ENCODE measurements at places on chromosomes 16 and 17.

- DNase-seq = no peak
Measured at GRCh38 chr17:21171970-21172510, 41.9 kb downstream of the TMEM11 start.

DNA sequence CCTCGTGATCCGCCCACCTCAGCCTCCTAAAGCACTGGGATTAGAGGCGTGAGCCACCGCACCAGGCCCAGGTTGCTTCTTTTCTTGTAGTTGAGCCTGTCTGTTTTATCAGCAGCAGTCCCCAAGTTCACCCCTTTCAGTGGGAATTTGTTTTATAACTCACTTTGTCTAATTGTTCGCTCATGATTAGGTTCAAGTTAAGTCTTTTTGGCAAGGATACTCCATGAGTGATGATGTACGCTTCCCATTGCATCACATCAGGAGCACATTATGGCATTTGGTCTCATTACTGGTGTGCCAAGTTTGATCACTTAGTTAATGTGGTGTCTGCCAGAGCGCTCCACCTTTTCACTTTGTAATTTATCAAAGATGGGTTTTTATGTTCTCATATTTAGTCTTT, 14.4 kb upstream of the GJD3 start:
- DNase-seq = no peak

DNA sequence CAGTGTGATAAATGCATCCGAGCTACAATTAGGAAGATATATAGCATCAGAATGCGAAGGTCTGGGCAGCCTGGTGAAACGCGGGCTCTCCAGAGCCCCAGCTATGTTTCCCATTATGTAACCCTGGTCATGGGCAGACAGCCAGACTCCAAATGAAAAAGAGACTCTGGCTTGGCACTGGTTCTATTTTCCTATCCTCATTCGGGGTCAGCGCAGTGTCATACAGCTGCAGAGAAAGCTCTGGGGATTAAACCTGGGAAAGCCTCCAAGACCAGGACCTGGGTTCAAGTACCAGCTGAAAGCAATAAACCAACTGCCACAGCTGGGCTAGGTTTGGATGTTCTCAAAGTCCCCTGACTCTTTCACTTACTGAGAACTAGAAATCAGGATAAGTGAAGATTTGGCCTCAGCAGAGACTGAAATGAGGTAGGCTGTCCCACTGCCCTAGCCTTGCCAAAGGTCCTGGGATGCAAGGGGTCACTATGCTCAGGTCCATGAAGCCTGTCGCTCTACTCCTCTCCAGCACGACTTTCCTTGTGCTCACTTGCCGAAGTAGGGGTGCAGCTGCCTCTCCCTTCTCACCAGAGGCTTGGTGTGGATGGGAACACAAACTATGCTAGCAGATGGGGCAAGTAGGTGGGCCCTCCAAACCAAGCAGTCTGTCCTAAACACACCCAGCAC, 123.8 kb downstream of the SMG6 start:
- no peak for DNase-seq

- DNase-seq = no peak
Measured at GRCh38 chr16:28035866-28036393, 27.6 kb downstream of the GSG1L start.

- no peak for DNase-seq
Measured at GRCh38 chr17:20184977-20185619, 175.9 kb downstream of the SPECC1 start.

GRCh38 chr16:53428681-53429080, 5.6 kb upstream of the RBL2 start:
- no peak for DNase-seq

DNA sequence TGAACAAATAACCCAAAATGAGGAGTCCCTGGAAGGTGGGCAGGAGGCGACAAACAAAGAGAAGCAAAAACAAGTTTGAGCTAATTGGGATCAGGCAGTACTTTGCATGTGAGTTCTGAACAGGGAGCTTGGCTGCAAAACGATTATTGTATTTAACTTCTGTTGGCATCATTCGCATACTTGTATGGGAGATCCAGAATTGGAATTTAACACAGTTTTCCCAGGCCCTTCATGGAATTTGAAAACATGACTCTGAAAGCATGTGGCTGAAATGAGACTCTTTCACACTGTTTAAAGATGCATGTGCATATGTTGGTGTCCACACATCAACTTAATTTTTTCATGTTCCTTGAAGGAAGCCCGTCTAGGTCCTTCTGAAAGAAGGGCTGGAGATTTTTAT, 674.3 kb downstream of the WWOX start:
- DNase-seq = no peak

DNA sequence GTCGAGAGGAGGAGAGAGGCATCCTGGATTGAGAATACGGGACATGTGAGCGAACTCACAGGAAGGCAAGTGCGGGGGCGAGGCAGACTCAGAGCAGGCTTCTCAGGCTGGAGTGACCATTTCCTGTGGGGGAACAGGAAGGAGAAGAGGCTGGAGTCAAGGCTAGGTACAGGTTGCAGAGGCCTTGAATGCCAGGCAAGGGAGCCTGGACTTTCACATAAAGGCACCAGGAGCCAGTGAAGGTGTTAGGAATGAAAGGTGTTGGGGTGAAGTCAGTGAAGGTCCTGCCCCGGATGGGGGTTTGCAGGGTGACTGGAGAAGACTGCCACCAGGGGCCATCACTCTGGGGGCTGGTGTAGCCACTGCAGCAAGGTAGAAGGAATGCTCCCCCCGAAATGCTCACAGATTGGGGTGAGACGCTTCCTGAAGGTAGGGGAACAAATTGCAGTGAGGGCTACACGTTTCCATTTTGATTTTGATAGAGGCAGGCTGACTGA, 5.3 kb upstream of the GPRC5C start:
- no peak for DNase-seq

DNA sequence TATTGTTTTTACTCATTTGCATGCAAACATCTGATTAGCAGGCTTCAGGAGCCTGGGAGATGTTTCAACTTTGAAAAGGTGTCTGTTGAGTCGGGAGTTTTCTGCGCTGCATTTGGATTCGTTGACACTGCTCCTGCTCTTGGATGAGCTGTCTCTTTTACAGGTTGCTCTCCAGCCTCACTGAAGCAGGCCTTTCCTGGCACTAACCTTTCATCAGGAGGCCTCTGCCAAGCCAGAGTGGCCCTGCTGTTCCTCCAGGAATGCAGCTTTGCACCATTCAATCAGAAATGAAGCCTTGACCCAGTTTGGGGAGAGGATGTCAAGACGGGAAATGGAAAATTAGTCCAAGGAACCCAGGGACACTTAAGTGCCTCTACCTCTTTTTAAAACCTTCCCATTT, 330 bp upstream of the KRTAP29-1 start:
- no peak for DNase-seq

DNA sequence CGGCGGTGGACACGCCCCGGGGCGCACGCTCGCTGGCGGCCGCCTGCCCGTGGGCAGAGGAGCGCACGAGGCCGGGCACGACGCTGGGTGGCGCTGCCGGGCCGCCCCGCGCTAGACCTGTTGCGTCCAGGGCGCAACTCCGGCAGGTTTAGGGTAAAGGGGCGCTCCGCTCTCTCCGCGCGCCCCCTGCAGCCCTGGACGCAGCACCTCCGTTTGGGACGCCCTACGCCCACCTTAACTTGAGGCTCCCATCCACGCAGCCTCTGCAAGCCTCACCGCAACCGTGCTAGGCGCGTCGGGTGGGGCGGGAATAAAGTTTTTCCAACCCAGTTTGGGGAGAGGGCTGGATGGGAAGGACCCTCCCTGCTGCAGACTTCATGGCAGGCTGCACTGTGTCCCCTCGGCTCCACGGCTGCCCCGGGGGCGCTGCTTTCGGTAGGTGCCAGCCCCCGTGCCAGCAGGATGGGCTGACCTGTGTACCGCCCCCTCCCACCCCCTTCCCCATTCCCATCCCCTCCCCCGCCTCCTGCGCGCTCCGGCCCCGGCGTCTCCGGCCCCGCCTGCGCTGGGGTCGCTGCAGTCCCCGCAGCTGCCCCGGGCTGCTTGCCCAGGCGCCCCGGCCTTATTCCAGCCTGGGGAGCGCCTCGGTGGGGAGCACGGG, at the start of gene SYT17:
TSS of gene SYT17 (plus strand) at position 531 of the 661 bp plus-strand sequence. CDS start 407 bp downstream, outside the sequence.
- no peak for DNase-seq

DNA sequence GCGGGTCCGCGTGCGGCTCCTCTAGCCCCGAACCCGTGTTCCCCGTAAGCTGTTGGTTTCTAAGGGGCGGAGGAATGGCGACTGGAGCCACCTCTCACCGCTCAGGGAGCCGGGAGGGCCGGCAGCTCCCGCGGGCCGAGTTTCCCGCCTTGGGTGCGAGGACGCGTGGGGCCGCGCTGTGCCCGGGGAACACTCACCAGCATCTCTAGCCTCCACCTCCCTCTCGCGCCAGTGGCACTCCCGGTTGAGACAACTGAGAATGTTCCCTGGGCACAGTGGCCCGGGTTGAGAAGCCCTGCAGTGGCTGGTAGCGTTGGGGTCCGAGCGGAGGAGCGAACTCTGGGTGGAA, 560 bp downstream of the TELO2 start:
- no peak for DNase-seq

GRCh38 chr17:75288770-75289114, 491 bp downstream of the SLC25A19 start:
- peak; percentile 10 for DNase-seq

GRCh38 chr16:73298562-73298961, 250.6 kb upstream of the ZFHX3 start:
- peak; percentile 91 for DNase-seq

- DNase-seq = no peak
Measured at GRCh38 chr17:56549501-56549900, 44.0 kb upstream of the NOG start.

GRCh38 chr17:62091804-62092203, 26.7 kb upstream of the MED13 start:
- no peak for DNase-seq

GRCh38 chr16:86052115-86052670, 153.2 kb downstream of the IRF8 start:
- no peak for DNase-seq

- no peak for DNase-seq
Measured at GRCh38 chr16:13940397-13940933, 20.5 kb downstream of the ERCC4 start.

GRCh38 chr16:79261481-79261940, 339.0 kb downstream of the MAF start:
- peak; percentile 89 for DNase-seq

GRCh38 chr17:3647769-3648555, 11.4 kb downstream of the CTNS start:
- no peak for DNase-seq

- no peak for DNase-seq
Measured at GRCh38 chr17:32822996-32823395, 53.9 kb downstream of the MYO1D start.

DNA sequence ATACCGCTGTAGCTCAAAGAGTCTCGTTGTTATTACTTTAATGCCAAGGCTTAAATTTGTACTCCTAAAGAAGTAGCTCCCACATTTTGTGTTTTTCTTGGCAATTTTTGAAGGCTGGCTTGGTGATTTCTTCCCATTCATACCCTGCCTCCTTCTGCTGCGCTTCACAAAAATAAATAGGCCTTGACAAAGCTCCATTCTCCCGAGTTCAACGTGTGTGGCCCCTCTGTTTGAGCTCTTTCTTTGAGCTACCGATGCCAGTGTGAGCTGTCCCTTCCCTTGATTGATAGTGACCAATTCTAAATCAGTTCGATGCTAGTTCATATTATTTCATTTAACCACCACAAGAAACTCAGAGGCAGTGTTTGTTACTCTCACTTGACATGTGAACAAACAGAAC, 96.8 kb downstream of the MAP2K6 start:
- no peak for DNase-seq

- DNase-seq = no peak
Measured at GRCh38 chr17:51257150-51258081, 2.4 kb downstream of the MBTD1 start.

DNA sequence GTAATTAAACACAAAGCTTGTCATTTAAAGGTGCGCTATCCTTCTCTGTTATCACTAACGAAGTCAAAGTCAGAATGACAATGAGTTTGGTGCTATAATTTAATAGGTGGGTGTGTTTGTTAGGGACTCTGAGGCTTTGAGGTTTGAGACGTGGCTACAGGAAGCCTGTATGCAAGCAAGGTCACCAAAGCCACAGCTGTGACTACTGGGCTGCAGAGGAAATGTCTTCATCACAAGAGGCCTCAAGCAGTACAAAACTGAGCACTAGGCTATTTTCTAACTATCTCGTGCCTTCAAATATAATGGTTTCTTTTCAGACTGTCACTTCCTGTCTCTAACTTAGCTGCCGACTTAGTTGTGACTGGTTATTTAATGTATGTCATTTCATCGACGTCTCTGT, 141.2 kb downstream of the AATF start:
- no peak for DNase-seq

DNA sequence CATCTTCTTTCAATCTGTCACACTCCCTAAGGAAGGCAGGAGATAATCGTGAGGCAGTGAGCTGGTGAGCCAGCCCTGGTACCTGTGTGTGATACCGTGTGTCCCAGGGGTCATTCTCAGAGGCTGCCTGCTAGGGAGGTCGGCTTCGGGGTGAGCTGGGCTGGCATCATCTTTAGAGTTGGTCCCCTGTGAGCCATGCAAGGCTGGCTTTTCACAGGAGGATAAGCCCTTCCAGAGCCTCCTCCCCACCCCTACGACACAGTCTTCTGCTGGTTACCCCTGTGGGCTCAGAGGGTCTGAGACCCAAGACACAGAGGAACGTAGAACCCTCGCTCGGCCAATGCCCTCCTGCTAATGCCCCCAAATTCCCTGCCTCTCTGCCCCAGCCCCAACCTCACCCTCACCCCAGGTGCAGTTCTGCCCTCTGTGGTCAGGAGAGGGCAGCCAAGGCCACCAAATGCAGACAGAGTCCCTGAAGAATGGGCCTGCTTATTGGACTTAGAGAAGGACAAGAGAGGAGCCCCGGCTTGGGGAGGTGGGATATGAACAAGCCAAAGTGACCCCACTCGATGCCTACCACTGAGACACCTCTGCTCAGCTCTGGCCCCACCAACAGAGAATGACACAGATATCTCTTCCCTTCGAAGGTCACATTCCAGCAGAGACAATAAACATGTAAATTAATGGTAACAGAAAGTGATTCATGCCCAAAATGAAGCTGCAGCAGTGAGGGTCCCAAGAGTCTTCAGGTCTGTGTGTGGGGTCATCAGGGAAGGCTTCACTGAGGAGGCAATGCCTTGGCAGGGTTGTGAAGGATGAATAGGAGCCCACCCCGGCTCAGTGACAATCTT, 80.8 kb upstream of the CCL1 start:
- no peak for DNase-seq

DNA sequence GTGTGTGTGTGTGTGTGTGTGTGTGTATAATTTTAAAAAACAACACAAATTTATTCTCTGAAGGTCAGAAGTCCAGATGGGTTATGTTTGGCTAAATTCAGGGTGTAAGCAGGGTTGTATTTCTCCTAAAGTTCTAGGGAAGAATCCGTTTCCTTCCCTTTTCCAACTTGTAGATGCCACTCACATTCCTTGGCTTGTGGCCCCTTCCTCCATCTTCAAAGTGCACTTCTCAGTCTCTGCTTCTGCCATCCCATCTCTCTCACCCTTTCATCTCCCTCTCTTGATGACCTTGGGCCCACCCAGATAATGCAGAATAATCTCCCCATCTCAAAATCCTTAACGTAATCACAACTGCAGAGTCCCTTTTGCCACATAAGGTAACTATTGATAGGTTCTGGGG, 7.8 kb upstream of the TFAP4 start:
- DNase-seq = no peak

- DNase-seq = no peak
Measured at GRCh38 chr17:74108126-74108705, 95.3 kb upstream of the RPL38 start.

Measured in RCC 7860 (cell line).